ENCODE measurements at places on chromosomes 6 and 20.

DNA sequence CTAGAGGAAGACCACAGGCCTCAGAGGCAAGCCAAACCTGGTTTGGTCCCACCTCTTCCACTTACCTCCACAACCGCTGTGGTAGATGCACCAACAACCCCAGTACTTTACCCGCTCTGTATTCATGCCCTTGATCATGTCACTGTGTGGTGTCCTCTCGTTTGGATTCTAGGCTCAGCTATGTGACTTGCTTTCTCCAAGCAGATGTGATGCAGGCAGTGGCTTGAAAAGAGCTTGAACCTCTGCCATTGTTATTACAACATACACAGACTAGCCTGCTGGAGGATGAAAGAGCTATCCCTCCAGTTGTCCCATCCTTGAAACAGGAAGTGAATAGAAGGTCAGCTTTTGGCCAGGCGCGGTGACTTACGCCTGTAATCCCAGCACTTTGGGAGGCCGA is 147.7 kb downstream of the ZNF217 start:
- no peak for DNase-seq

GRCh38 chr6:124524491-124525200 is 437.6 kb upstream of the RNF217 start:
- DNase-seq: no peak

DNA sequence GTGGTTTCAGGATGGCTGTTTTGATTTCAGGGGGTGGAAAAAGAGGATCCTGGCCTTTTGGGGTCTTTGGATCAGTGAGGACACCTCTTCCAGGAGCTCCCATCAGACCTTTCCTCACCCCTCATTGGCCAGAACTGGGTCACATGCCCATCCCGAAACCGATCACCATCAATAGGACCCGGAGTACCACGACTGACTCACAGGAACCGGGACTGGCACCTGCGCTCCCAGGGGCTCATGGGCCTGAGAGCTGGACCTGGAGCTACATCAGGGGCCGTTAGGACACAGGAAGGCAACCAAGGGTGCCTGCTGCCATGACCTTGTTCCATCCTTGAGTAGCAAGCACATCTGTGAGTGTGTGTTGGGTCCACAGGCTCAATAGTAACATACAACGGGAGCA is 180.4 kb downstream of the BMP7 start:
- DNase-seq: no peak

DNA sequence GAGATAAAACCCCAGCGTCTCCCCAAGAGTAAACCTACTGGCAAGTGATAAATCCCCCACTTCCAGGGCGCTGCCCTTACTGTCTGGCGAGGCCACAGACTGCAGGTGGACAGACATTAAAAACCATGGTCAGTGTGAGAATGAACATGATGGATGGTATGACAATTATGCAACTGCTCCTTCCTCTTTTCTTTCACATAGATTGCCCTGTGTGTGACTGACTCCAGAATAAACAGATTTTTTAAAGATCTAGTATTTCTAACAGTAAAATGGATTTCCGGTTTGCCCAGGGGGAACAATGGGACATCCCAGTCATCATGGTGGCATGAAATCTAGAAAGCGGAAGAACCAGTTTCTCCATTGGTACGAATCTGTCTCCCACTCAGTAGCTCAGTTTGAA is 153.7 kb downstream of the FOXC1 start:
- DNase-seq: peak; percentile 22

DNA sequence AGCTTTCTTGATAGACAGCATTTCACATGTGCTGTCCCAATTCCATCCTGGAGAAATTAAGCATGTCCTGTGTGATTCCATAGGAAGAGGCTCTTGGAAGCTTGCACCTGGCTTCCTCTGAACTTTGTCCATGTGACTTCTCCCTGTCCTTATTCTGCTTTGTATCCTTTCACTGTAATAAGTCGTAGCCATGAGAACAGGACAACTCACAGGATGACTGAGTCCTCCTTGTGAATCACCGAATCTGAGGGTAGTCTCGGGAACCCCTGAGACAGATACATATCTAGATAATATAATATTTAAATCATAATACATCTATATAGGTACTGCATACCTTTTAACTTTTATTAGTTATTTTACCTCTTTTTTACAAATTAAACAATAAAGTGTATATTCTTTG is 156.7 kb upstream of the THEMIS start:
- DNase-seq: no peak

- DNase-seq: no peak
Observed at GRCh38 chr6:33934731-33935270, 131.0 kb upstream of the MLN start.

- DNase-seq: peak; percentile 94
Observed at GRCh38 chr20:35791821-35792220, 20.0 kb downstream of the PHF20 start.
